Airway epithelial cell (primary cell): ENCODE measurements at places on chromosomes 2 and 18. TPM values are rescaled to one million over a fixed set of nuclear protein-coding genes. Genes with fewer than 3 reads are reported as not detected.

Gene TGFA
- 97.0 and 110 TPM in 2 replicates for total RNA-seq

Gene LIMS4
- not detected in 2 replicates for total RNA-seq

Gene ACTR1B
- total RNA-seq = 25.7 and 35.3 TPM in 2 replicates

Gene LGALSL
- 26.9 and 50.7 TPM in 2 replicates for total RNA-seq

Gene CAPN13
- 0.21 and 0.88 TPM in 2 replicates for total RNA-seq

Gene HNMT
- 8.4 and 9.0 TPM in 2 replicates for total RNA-seq

Gene CHRND
- total RNA-seq = not detected in 2 replicates

Gene LAMA3
- total RNA-seq = 362 and 462 TPM in 2 replicates

Gene C2orf81
- total RNA-seq = 0.92 and 1.1 TPM in 2 replicates

Gene TEKT4
- total RNA-seq = not detected in 2 replicates

Gene IL36B
- total RNA-seq = not detected in 2 replicates

Gene CCDC141
- total RNA-seq = not detected in 2 replicates

Gene ETAA1
- total RNA-seq = 13.4 and 17.5 TPM in 2 replicates

Gene OSR1
- 2.7 and 4.0 TPM in 2 replicates for total RNA-seq

Gene ZSWIM2
- total RNA-seq = not detected in 2 replicates

Gene SOWAHC
- 45.2 and 53.9 TPM in 2 replicates for total RNA-seq

Gene COQ10B
- total RNA-seq = 17.4 and 19.7 TPM in 2 replicates

Gene EMILIN1
- total RNA-seq = 5.8 and 6.1 TPM in 2 replicates

Gene COL3A1
- 16.9 and 18.9 TPM in 2 replicates for total RNA-seq

Gene KIAA2012
- total RNA-seq = not detected in 2 replicates

Gene DRC1
- total RNA-seq = not detected in 2 replicates

Gene GREB1L
- total RNA-seq = 1.5 and 1.7 TPM in 2 replicates

Gene INHBB
- total RNA-seq = 0.28 TPM in 1 of 2 replicates, not detected in the other

Gene IER3IP1
- 13.1 and 16.4 TPM in 2 replicates for total RNA-seq

Gene WDR7
- total RNA-seq = 4.4 and 8.9 TPM in 2 replicates

Gene SERPINB7
- total RNA-seq = 59.1 and 63.3 TPM in 2 replicates

Gene UCN
- 0.49 and 1.7 TPM in 2 replicates for total RNA-seq

Gene GAREM1
- total RNA-seq = 6.8 and 9.0 TPM in 2 replicates

Gene ONECUT2
- total RNA-seq = under 0.01 TPM in 2 replicates

Gene CD8B2
- total RNA-seq = not detected in 2 replicates

Gene NCKAP1
- 107 and 119 TPM in 2 replicates for total RNA-seq

Gene PAPOLG
- total RNA-seq = 6.9 and 12.3 TPM in 2 replicates

Gene AKAIN1
- not detected in 2 replicates for total RNA-seq

Gene HRH4
- 0.07 TPM in 1 of 2 replicates, not detected in the other for total RNA-seq

Gene UBR3
- total RNA-seq = 11.9 and 18.5 TPM in 2 replicates

Gene AQP4
- total RNA-seq = 0.42 TPM in 1 of 2 replicates, not detected in the other

Gene PDE1A
- total RNA-seq = under 0.01 TPM in 1 of 2 replicates, not detected in the other

Gene PDE11A
- total RNA-seq = not detected in 2 replicates

Gene SPR
- 25.8 and 26.3 TPM in 2 replicates for total RNA-seq

Gene IGFBP2
- 643 and 678 TPM in 2 replicates for total RNA-seq

Gene HTR2B
- total RNA-seq = 0.05 TPM in 1 of 2 replicates, not detected in the other

Gene SLC4A5
- 0.14 TPM in 1 of 2 replicates, not detected in the other for total RNA-seq

Gene TXNDC2
- total RNA-seq = 0.07 TPM in 1 of 2 replicates, not detected in the other

Gene RNF149
- total RNA-seq = 53.5 and 55.7 TPM in 2 replicates

Gene CPLX4
- not detected in 2 replicates for total RNA-seq

Gene SPDYA
- 0.28 TPM in 2 replicates for total RNA-seq

Gene CHRNG
- not detected in 2 replicates for total RNA-seq

Gene C1QL2
- total RNA-seq = not detected in 2 replicates

Gene EGR4
- total RNA-seq = not detected in 2 replicates

Gene FAHD2B
- total RNA-seq = 7.5 and 10.3 TPM in 2 replicates

Gene POTEJ
- not detected in 2 replicates for total RNA-seq

Gene TUBA3E
- not detected in 2 replicates for total RNA-seq
